GM12878 (cell line): ENCODE measurements at places on chromosomes 6 and 20.

GRCh38 chr6:82353848-82354247 is 9.8 kb upstream of the TPBG start:
- no peak for DNase-seq

DNA sequence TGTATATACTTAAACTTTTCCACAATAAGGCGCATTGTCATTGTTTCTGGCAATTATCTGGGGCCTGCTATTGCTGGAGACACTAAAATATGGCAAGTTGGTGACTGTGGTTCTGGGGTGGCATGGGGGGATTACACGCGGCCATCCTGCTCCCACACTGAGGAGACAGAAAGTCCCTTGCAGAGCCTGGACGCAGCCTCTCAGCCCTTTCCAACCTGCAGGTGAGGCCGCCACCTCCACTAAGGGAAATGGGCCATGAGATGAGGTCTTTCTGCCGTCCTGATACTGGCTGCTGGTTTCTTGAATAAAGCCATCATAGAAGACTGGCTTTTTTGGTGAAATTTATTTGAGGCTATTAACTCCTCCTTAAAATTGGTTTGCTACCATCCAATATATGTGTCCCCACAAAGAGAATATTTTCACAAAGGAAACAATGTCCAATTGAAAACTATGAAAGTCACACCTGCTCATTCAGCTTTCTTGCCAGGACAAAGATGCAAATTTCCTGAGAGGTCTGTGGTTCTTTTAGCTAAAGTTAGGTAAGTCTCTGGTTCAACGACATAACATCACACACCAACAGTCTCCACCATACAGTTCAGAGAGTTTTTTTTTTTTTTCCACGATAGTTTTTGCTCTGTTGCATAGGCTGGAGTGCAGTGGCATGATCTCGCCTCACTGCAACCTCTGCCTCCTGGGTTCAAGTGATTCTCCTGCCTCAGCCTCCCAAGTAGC is 13.0 kb downstream of the TXNDC5 start:
- DNase-seq, result no peak

- no peak for DNase-seq
Measured at GRCh38 chr20:34037767-34038166, 44.1 kb downstream of the RALY start.

DNA sequence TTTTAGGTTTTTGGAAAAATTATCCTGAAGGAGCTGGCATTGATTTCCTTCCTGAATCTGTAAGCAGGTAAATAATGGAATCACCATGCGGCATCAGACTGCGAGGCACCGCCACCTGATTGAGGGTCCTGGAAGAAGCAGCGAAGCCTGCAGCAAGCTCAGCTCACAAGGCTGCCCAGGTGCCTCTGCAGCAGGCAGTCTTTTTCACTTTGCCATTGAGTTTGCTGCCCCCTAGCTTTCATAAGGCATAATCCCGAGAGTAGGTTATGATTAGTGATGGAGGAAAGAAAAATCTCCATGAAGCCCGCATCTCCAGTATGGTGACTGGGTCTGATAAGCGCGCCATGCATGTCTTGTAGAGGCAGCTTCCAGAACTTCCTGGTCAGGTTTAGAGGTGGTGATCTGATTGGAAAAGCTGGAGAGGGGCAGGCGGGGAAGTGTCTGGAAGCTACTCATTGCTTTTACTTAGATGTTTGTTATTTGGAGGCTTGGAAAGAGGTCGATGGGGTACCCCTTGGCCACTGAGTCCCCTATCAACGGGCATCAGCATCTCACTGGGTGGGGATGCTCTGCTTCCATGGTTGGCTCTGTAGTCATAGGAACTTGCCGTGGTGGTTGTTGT is 26.7 kb downstream of the IYD start:
- DNase-seq, result no peak

- no peak for DNase-seq
Measured at GRCh38 chr6:168155821-168156741, 77.1 kb upstream of the FRMD1 start.
